ENCODE measurements at places on chromosomes 7 and 10.

GRCh38 chr7:43104874-43105520 lies 7.5 kb upstream of the HECW1 start:
- no peak for DNase-seq

DNA sequence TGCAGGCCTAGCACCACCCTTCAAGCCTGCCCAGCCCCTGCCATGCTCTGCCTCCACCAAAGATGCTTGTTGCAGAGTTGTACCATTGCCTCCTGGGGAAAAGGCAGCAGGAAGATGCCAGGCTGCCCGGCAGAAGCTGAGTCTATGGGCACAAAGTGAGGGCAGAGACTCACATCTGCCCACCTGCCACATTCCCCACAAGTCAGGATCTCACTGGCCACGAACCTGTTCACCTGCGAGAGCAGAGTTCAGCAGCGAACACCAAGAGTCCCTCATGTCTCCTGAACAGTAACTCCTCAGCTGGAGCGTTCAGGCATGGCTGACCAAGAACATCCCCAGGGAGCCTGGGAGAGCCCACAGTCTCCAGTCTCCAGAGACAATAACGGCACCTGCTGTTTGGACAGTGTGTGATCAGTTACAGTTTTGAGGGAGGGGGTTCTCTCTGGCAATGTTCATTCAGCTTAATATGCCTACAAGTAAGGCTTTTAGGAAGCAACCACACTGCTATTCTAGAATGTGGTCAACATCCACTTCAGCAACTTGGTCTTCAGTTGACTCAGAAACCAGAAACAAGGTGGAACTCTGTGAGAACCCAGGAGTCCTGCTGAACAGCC lies 78.5 kb downstream of the GRID1 start:
- DNase-seq = no peak

- no peak for DNase-seq
These were observed 10.4 kb upstream of the NXPH1 start for GRCh38 chr7:8423057-8423456.

DNA sequence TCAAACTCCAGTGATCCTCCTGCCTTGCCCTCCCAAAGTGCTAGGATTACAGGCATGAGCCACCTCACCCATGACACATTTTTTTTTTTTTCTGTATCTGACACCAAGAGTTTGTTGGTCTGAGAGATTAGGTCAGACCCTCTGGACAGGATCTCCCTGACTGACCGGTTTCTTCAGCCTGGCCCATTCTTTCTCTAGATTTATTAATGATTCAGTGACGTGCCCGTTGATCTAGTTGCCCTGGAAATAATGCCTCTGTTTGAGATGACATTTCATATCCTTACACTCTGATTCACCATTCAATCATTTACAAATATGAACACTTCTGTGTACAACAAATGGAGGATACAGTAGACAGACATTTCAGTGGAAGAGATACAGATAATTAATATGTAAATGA lies 1.4 kb upstream of the ZNF212 start:
- no peak for DNase-seq

- no peak for DNase-seq
These were observed 14.7 kb upstream of the SLC16A9 start for GRCh38 chr10:59724098-59724938.

DNA sequence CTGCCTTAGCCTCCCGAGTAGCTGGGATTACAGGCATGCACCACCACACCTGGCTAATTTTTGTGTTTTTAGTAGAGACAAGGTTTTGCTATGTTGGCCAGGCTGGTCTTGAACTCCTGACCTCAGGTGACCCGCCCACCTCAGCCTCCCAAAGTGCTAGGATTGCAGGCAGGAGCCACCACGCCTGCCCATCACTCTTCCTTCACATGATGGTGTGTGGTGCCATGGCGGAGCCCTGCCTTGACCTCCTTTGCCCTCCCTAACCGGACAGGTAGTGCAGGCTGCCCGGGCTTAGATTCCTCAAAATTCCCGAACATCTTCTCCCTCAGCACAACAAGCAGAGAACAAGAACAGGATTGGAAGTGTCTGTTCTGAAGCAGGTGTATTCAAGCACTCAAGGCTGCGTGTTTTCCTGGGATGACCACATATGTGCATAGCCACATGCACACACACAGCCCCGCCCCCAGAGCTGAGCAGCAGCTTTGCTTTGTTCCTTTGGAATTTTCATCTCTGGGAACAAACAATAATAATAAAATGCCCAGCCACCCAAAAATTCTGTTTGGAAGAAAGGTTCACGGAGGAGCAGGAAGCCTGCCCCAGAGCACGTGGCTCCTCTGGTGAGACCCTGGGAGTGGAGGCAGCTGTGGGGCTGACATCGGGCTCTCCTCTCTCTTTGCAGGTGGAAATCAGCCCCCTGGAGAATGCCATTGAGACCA lies 131.3 kb upstream of the NPS start:
- no peak for DNase-seq

DNA sequence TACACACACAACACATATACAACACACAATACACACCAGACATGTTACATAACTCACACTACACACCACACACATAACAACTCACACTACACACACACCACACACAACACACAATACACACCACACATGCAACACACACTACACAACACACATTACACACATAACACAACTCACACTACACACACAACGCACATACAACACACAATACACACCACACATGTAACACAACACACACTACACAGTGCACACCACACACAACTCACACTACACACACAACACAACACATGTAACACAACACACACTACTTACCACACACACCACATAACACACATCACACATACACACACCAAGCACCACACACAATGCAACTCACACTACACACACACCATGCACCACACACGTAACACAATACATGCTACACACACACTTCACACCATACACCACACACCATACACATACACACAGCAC lies 166.5 kb downstream of the KCNMA1 start:
- no peak for DNase-seq
